ENCODE measurements at places on chromosomes 5 and 9.
A peak's percentile ranks its signal among the peaks of the same experiment; 100 is the strongest.

- DNase-seq: no peak
Observed at GRCh38 chr9:126806336-126806735, 1.5 kb downstream of the ZBTB43 start.

DNA sequence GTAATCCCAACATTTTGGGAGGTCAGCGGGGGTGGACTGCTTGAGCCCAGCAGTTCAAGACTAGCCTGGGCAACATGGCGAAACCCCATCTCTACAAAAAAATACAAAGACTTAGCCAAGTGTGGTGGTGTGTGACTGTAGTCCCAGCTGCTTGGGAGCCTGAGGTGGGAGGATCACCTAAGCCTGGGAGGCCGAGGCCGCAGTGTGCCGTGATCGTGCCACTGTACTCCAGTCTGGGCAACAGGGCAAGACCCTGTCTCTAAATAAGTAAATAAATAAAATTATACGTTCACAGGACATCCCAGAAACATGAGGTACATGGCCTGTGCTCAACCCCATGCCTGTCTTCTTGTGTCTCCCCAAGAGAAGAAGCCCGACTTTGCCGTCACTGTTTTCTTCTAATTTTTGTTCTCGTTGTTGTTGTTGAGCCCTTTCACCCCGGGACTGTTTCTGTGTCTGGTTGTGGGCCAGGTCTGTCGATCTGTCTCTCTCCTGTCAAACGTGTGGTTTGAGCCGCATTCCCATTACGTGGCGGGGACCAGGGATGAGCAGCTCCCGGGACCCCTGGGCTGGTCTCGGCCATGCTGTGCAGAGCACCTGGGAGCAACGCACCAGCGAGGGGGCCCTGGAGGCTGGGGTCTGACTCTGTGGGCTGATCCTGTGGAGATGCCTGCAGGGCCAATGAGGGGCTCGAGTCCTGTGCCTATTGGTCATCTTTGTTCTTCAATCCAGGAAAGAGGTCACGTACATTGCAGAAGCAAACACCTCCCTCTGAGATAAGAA is 32.2 kb downstream of the NACC2 start:
- DNase-seq: no peak

DNA sequence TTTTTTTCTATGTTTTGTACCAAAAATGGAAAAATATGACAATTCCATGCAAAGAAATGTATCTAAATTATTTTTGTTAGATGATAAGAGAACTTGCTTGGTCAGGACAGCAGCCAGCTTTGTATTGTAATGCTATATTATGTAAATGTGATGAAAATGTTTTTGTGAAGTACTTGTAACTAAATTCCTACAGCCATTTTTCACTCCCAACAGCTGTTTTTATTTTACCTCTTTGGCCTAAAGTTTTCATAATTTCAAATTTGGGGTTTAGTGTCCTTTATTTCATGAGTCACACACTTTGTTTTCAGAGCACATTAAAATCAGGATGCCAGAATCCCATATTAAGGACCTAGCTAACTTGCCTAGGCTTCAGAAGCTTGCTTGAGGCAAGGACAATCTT is 64.1 kb downstream of the WDR41 start:
- no peak for DNase-seq

DNA sequence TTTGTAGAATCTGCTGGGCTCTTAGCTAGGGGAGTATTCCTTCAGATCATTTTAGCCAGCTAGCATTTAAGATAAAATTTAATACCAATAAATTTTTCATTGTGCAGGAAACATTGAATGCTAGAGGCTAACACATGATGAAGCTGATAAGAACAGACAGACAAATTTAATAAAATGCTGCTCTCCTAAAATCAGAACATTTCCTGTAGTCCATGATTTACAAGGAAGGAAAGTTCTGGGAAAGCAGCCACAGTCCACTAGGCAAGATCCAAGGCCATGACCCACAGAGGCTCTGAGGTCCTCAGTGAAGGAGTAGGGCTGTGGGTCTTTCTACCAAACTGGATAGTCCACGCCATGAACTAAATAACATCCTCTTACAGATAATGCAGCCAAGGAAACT is 253.0 kb downstream of the ICE1 start:
- no peak for DNase-seq

DNA sequence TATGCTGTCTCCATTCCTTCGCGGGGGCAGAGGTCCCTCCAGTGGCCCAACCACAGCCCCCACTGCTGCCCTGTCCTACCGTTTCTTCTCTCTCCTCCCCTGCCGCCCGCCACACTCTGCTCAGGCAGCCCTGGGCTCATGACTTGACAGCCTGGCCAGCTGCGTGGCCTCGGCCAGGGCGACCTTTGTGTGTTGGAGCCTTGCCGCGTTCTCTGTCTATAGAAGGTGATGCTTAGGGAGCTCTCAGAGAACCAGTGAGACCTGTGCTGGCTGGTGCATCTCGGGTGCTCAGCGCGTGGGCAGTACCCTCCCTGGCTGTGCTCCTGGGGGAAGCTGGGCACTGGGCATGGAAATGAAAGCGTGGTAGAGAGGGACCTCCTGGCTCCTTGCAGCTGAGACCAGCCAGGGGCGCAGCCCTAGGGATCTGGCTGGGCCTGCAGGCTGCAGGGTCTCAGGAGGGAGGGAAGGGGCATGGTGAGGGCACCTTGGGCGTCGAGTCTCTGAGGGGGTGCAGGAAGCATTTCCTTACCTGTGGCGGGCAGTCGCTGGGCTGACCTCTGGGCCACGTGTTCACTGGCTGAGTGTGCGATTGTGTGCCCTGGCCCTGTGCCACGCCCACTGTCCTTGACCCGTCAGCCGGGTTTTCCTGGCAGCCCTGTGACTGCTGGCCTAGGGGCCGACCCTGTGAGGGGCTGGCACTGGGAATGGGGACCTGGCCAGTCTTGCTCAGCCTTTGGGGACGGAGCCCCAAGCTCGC is 50.3 kb downstream of the RXRA start:
- peak; percentile 23 for DNase-seq

- no peak for DNase-seq
Observed at GRCh38 chr5:160245506-160246086, 16.3 kb downstream of the FABP6 start.

GRCh38 chr5:4208996-4209395 is 613.4 kb downstream of the IRX1 start:
- no peak for DNase-seq

All from HepG2 (cell line).